ENCODE measurements at places on chromosomes 1 and 21.

GRCh38 chr1:234875953-234876855, 252.4 kb downstream of the TOMM20 start:
- H3K36me3 ChIP-seq = no peaks in the 10 kb centered on the region
- no peak overlapping the region for H3K27ac ChIP-seq
- no peaks in the 10 kb centered on the region for H3K27me3 ChIP-seq
- H3K4me3 ChIP-seq = no peak overlapping the region
- DNase-seq = no peak
- H3K4me1 ChIP-seq = no peaks in the 10 kb centered on the region

GRCh38 chr1:31712630-31713029, 8.8 kb upstream of the COL16A1 start:
- no peaks in the 10 kb centered on the region for H3K27me3 ChIP-seq
- no peak overlapping the region for H3K4me3 ChIP-seq
- no peaks in the 10 kb centered on the region for H3K36me3 ChIP-seq
- no peak for DNase-seq

DNA sequence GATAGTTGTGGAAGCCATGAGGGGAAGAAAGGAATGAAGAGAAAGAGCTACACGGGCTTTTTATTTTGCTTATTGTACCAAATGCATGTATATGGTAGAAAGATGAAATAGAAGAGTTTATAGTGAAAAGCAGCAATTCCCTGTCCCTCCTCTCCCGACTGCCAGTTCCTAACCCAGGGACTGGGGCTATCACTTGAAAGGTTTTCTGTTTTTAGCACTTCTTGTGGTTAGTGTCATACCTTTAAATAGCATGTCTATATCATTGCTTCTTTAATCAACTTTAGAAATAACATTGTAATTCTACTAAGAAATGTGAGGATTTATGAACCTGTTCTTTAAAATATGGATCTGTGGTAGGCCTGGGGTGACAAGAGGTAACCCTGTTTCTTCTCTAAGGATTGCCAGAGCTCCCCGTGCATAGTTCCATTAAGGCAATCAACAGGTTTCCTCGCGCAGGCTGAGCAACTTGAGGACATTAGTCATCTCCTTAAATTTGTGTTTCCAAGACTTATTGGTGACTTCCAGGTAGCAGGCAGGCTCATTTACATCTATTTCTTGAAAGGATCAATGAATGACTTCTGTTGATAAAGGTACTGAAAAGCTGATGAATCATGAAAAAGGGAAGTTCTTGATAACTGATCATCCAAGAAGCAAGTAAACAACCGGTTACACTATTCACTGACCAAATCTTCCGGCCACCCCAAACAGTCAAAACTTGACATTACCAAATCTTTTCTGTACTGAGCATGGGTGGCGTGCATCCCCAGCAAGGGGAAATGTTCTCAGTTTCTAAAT, 37.8 kb upstream of the S1PR1 start:
- no peak overlapping the region for H3K27ac ChIP-seq
- no peaks in the 10 kb centered on the region for H3K27me3 ChIP-seq
- no peaks in the 10 kb centered on the region for H3K4me1 ChIP-seq
- DNase-seq = no peak
- H3K4me3 ChIP-seq = no peak overlapping the region
- no peaks in the 10 kb centered on the region for H3K36me3 ChIP-seq

DNA sequence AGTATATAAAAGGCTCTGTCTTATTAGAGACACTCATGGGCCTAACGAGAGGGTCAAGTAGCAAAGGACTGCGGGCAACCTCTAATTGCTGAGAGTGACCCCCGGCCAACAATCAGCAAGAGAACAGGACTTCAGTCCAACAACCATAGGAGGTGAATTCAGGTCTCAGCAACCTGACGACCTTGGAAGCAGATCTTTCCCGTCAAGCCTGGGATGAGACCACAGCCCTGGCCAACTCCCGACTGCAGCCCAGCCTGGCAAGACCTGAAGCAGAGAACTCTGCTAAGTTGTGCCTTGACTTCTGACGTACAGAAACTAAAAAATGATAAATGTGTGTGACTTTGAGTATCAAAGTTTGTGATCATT, 5.7 kb downstream of the ECHDC2 start:
- no peaks in the 10 kb centered on the region for H3K4me1 ChIP-seq
- H3K27ac ChIP-seq = no peak overlapping the region
- H3K4me3 ChIP-seq = no peak overlapping the region
- no peaks in the 10 kb centered on the region for H3K27me3 ChIP-seq
- no peaks in the 10 kb centered on the region for H3K36me3 ChIP-seq
- no peak for DNase-seq

DNA sequence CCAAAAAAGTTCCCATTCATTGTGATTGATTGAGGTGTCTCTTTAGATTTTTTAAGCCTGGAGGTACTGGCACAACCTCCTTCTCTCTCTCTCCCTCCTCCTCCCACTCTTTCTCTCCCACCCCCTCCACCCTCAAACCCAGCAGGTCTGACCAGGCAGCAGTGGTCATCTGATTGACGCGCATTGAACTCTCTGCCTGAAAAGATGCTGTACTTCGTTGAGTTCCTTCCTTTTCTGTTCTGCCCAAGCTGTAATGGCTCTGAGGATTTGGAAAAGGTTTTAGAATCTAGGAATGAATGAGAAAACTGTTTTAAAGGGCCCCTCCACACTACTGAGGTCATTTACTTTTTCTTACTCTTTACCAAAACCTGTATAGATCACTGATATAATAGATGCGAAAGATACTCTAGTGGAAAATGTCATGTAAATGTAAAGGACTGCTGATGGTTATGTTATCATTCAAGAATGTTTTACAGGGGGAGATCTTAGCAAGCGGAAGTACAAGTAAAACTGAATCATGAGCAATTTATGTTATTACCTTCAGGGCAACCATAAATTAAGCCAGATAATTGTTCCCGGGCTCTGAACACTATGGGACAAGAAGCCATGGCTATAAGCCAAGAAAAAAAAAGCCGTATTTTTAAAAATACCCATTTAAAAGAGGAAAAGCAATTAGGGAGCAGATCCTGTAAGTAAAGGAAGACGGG, 25.2 kb upstream of the DYRK1A start:
- H3K36me3 ChIP-seq = no peaks in the 10 kb centered on the region
- peaks cover 19% of the 10 kb centered on the region for H3K4me1 ChIP-seq
- DNase-seq = no peak

GRCh38 chr1:90710579-90711536, 6.2 kb downstream of the BARHL2 start:
- no peak for DNase-seq
- H3K36me3 ChIP-seq = no peaks in the 10 kb centered on the region
- H3K4me3 ChIP-seq = no peak overlapping the region
- no peak overlapping the region for H3K27ac ChIP-seq

DNA sequence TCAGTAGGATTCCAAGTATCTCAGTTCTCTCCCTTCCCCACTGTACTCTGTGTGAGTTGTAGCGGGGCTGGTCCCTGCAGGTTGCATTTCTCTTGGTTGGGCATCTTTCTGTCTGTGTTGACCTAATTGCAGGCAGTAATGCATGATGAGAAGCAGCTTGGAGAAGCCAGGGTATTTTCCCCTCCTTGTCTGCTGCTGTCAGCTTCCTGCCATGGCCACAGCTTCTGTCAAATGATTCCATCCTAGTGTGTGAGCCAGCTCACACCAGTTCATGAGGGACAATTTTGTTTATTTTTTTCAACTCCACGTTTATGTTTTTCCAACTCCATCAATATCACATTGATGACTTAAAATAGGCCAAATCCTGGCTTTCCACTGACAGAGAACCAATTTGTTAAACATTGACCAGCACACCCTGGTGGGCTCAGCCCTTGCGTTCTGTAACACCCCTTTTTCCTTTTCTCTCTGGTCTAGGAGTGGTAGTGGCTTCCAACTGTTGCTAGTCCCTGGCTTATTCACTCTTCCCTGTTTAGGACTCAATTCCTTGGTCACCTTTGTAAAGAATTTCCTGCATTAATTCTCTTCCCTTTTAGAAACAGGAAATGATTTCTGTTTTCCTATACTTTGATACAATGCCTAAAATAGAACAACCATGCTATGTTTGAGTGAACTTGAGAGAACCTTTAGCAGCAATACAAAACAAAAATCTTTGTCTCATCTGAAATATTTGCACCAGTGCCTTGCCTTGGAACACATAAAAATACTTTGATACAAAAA, 44.9 kb upstream of the APOBEC4 start:
- DNase-seq = no peak
- no peak overlapping the region for H3K27ac ChIP-seq
- H3K4me1 ChIP-seq = no peaks in the 10 kb centered on the region
- H3K4me3 ChIP-seq = no peak overlapping the region
- H3K36me3 ChIP-seq = no peaks in the 10 kb centered on the region

GRCh38 chr1:192978195-192978710, 80.9 kb downstream of the UCHL5 start:
- no peaks in the 10 kb centered on the region for H3K4me1 ChIP-seq
- H3K27ac ChIP-seq = no peak overlapping the region
- no peaks in the 10 kb centered on the region for H3K36me3 ChIP-seq
- DNase-seq = no peak
- H3K27me3 ChIP-seq = no peaks in the 10 kb centered on the region

DNA sequence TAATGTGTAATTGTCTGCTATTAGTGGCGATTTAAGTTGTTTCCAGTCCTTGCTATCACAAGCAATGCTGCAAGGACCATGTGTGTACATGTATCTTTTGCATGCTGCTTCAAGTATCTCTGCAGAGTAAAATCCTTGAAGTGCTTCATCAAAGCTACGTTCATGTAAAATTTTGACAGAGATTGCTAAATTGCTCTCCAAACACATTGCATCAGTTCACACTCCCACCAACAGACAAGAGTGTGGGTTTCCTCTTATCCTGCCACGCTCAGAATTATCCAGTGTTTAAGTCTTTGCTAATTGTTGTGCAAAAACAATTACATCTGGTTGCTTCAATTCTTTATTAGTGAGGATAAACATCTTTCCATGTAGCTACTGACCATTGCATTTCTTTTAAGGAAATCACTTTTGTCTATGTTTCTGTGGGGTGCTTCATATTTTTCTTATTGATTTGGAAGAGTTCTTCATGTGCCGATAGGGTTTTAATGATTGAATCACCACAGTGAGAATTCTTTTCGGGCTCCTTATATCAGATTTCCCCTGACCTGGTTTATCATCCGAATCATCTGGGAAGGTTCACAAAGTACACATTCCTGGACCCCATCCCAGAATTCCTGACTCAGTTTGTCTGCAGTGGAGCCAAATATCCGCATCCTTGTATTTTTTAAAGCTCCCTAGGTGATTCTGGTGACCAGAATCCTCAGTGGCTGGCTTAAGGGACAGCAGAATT, 56.3 kb upstream of the GALNT2 start:
- no peak overlapping the region for H3K4me3 ChIP-seq
- no peak for DNase-seq
- no peaks in the 10 kb centered on the region for H3K4me1 ChIP-seq
- H3K36me3 ChIP-seq = no peaks in the 10 kb centered on the region

GRCh38 chr1:145977486-145978470, 13.3 kb downstream of the POLR3GL start:
- DNase-seq = peak; percentile 50
- H3K4me1 ChIP-seq = peaks cover 56% of the 10 kb centered on the region
- no peaks in the 10 kb centered on the region for H3K36me3 ChIP-seq
- peak overlapping the region; percentile 95 for H3K27ac ChIP-seq
- no peaks in the 10 kb centered on the region for H3K27me3 ChIP-seq

- peak overlapping the region; percentile 80 for H3K27ac ChIP-seq
- H3K4me1 ChIP-seq = peaks cover 38% of the 10 kb centered on the region
- peak overlapping the region; percentile 95 for H3K4me3 ChIP-seq
Measured at GRCh38 chr1:202807451-202807925, 733 bp downstream of the KDM5B start.

GRCh38 chr1:41775956-41776585, 142.7 kb downstream of the HIVEP3 start:
- H3K27me3 ChIP-seq = no peaks in the 10 kb centered on the region
- no peak for DNase-seq
- H3K27ac ChIP-seq = no peak overlapping the region
- H3K4me3 ChIP-seq = no peak overlapping the region
- no peaks in the 10 kb centered on the region for H3K4me1 ChIP-seq

DNA sequence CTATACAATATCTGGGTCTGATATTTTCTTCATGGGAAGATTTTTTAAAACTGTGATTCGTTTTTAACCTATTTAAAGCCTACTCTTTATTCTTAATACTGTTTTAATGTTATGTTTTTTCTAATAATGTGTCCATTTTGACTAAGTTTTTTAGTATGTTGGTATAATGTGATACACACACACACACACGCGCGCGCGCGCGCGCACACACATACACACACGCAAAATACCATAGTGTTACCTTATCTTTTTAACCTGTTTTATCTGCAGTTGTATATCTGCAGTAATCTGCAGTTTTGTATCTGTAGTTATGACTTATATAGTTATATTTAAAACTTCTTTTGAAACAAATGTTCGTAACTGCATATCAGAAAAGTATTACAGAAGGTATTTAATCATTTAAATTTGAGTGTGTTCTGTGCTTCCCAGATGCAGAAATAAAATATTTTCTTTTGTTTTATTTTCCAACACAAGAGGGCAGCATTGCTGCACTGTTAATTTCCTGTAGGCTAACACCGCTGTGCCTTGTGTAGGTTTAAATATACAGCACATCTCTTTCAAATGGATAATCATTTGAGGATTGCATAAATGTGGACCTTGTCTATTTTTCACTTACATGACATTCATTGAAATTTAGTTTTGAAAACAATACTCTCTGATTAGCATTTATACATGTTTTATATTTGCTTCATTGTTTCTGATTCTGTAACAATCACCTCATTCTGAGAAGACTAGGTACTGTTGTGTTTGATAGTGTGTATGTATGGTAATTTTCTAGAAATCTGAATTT, 166.1 kb downstream of the PDE4B start:
- no peak overlapping the region for H3K27ac ChIP-seq
- H3K36me3 ChIP-seq = no peaks in the 10 kb centered on the region
- H3K4me3 ChIP-seq = no peak overlapping the region
- H3K4me1 ChIP-seq = peaks cover 7% of the 10 kb centered on the region
- H3K27me3 ChIP-seq = no peaks in the 10 kb centered on the region

DNA sequence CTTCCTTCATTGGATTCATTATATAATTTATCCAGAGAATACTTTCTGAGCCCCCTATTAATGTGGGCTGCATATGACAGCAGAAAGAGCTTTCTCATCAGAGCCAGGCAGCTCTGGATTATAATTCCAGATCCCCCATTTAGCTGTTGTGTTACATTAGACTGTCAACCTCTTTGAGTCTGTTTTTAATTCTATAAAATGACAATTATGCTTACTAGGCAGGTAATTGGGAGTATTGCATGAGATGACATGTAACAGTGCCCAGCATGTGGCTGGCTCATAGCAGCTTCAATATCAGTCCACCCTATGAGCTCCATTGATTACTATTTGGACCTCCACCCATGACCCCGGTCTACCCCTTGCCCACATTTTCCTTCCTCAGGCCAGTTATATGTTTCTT, 49.6 kb downstream of the ABCA4 start:
- peaks cover 6% of the 10 kb centered on the region for H3K4me1 ChIP-seq
- no peaks in the 10 kb centered on the region for H3K27me3 ChIP-seq
- H3K36me3 ChIP-seq = no peaks in the 10 kb centered on the region
- H3K4me3 ChIP-seq = no peak overlapping the region

GRCh38 chr1:2344121-2344681, 47.2 kb downstream of the MORN1 start:
- no peaks in the 10 kb centered on the region for H3K36me3 ChIP-seq
- H3K27me3 ChIP-seq = no peaks in the 10 kb centered on the region
- H3K4me1 ChIP-seq = no peaks in the 10 kb centered on the region
- DNase-seq = no peak
- no peak overlapping the region for H3K4me3 ChIP-seq
